ENCODE measurements at places on chromosomes 4 and X. TPM values are rescaled to one million over a fixed set of nuclear protein-coding genes. Genes with fewer than 3 reads are reported as not detected.
A peak's percentile ranks its signal among the peaks of the same experiment; 100 is the strongest.

DNA sequence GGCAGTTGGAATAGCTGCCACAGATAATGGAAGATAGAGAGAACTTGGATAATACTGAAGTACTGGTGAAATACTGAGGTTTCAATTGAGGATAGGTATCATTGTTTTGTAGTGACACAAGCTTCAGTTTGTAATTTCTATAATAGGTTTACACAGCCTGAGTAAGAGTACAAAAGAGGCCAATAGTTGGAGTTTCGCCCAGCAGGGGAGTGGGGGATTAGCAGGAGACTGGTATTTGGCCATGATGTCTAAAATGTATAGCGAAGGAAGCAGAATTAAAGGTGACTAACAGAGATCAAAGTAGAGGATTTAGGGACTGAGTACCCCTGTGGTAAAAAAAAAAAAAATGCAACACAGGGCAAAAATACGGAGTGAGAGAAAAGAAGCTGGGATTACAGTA, 129.5 kb downstream of the KCTD8 start:
- no peak overlapping the region for H3K4me3 ChIP-seq
- H3K27ac ChIP-seq = no peak overlapping the region
- no peaks in the 10 kb centered on the region for H3K4me1 ChIP-seq
- DNase-seq = no peak

DNA sequence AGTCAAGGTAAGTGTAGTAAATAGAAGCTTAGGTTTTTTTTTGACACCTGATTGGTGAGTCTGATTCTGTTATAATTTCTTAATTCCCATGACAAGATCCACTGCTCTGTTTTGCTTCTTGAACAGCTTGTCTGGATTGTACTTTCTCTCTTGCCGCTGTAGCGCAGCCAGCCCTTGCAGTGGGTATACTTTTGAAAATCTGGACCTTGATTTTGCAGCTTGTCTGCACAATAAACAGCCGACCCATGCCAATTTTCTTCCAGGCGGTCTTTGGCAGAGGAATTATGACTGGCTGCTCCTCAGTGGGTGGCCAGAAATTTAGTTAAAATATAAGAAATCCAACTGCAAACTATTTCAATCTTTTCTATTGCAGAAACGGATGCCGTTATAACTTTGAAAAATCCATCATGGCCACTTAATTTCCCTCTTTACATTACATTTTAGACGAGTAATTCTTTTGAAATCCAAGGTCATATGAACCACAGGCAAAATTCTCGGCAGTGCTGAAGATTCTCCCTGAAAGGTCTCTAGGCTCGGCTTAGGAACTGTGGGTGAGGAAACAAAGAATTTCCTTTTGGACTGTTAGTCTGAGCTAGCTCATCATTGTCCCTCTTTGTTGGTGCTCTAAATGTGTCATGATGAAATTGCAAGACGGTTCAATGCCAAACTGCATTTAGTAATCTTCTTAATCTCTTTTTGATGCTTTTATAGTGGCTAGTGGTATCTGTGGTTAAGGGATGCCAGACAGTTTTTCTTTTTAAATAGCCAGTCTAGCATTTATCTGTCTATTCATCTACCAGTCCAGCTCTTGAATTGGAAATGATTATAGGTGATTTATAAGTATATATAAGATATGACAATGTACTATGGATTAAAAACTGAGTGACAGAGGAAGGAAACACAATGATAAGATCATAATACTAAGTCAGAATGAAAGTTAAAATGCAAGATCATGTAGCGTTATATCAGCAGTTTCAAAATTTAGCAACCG, 31.5 kb upstream of the PTTG2 start:
- H3K4me3 ChIP-seq = peak overlapping the region; percentile 32
- H3K27ac ChIP-seq = no peak overlapping the region

- no peaks in the 10 kb centered on the region for H3K27me3 ChIP-seq
- no peak overlapping the region for H3K4me3 ChIP-seq
- no peaks in the 10 kb centered on the region for H3K36me3 ChIP-seq
- no peaks in the 10 kb centered on the region for H3K4me1 ChIP-seq
- peak; percentile 25 for DNase-seq
These were observed 580.4 kb downstream of the ANKRD50 start for GRCh38 chr4:124132161-124132560.

DNA sequence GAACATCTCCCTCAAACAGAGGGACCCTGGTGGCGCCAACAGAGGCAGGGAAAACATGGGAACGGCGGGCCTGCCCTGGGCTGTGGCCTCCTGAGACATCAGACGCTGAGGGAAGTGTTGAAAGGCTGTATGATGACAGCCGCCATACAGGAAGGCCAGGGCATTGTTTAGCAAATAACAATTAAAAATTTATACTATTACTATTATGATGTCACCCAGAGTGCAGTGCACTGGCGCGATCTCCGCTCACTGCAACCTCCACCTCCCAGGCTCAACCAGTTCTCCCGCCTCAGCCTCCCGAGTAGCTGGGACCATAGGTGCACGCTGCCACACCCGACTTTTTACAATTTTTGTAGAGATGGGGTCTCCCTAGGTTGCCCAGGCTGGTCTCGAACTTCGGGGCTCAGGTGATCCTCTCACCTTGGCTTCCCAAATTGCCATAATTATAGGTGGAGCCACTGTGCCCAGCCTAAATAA, 54.6 kb downstream of the CPZ start:
- DNase-seq = no peak
- peaks cover 7% of the 10 kb centered on the region for H3K27me3 ChIP-seq
- H3K27ac ChIP-seq = no peak overlapping the region
- no peak overlapping the region for H3K4me3 ChIP-seq
- H3K4me1 ChIP-seq = no peaks in the 10 kb centered on the region
- H3K36me3 ChIP-seq = no peaks in the 10 kb centered on the region

- peaks cover 25% of the 10 kb centered on the region for H3K36me3 ChIP-seq
- H3K4me3 ChIP-seq = no peak overlapping the region
- DNase-seq = no peak
- H3K27ac ChIP-seq = peak overlapping the region; percentile 24
- peaks cover 8% of the 10 kb centered on the region for H3K4me1 ChIP-seq
These were observed 89.1 kb downstream of the FNIP2 start for GRCh38 chr4:158857951-158858350.

DNA sequence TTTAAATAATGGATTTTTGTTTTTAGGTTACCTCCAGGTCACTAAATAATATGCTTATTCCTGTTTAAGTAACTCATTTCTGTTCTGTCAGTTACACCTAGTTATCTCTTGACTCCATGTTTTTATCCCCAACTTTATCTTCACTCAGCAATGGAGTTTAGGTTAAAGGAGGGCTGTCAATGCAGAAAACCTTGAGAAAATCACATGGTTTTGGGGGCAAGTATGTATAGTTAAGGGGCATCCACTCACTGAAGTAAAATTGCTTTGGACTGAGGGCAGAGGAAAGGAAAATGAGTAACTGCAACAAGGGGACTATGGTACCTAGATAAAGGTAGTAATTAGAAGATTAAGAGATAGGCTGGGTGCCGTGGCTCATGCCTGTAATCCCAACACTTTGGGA, 87.1 kb downstream of the UBE2K start:
- H3K36me3 ChIP-seq = peaks cover 4% of the 10 kb centered on the region
- H3K27me3 ChIP-seq = no peaks in the 10 kb centered on the region
- no peak overlapping the region for H3K27ac ChIP-seq
- no peak overlapping the region for H3K4me3 ChIP-seq
- DNase-seq = no peak

- H3K4me3 ChIP-seq = peak overlapping the region; percentile 16
- no peaks in the 10 kb centered on the region for H3K27me3 ChIP-seq
- H3K36me3 ChIP-seq = no peaks in the 10 kb centered on the region
- DNase-seq = no peak
- peak overlapping the region; percentile 62 for H3K27ac ChIP-seq
These were observed 224.5 kb downstream of the PCDH18 start for GRCh38 chr4:137307806-137308205.

GRCh38 chr4:152630324-152630723, 49.5 kb downstream of the TMEM154 start:
- no peak overlapping the region for H3K4me3 ChIP-seq
- no peak for DNase-seq
- H3K4me1 ChIP-seq = no peaks in the 10 kb centered on the region
- H3K36me3 ChIP-seq = no peaks in the 10 kb centered on the region

- H3K36me3 ChIP-seq = no peaks in the 10 kb centered on the region
- no peak overlapping the region for H3K27ac ChIP-seq
These were observed 209.8 kb downstream of the CRLF2 start for GRCh38 chrX:1002611-1003010.

DNA sequence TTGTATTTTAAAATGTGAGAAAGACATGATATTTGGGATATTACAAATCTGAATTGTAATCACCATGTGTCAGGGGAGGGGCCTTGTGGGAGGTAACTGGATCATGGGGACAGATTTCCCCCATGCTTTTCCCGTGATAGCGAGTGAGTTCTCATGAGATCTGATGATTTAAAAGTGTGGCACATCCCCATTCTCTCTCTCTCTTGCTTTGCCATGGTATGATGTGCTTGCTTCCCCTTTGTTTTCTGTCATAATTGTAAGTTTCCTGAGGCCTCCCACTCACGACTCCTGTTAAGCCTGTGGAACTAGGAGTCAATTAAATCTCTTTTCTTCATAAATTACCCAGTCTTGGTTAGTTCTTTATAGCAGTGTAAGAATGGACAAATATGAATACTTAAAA, 39.0 kb downstream of the CCDC158 start:
- no peaks in the 10 kb centered on the region for H3K36me3 ChIP-seq
- H3K4me1 ChIP-seq = no peaks in the 10 kb centered on the region
- peaks cover 13% of the 10 kb centered on the region for H3K27me3 ChIP-seq
- DNase-seq = no peak

- H3K27me3 ChIP-seq = no peaks in the 10 kb centered on the region
- H3K27ac ChIP-seq = no peak overlapping the region
- no peaks in the 10 kb centered on the region for H3K36me3 ChIP-seq
- H3K4me1 ChIP-seq = no peaks in the 10 kb centered on the region
- no peak for DNase-seq
These were observed 190.2 kb upstream of the AGA start for GRCh38 chr4:177632481-177632880.

GRCh38 chr4:4613126-4613465, 71.2 kb upstream of the STX18 start:
- H3K27ac ChIP-seq = no peak overlapping the region
- no peaks in the 10 kb centered on the region for H3K27me3 ChIP-seq
- no peaks in the 10 kb centered on the region for H3K4me1 ChIP-seq
- DNase-seq = no peak
- no peaks in the 10 kb centered on the region for H3K36me3 ChIP-seq

DNA sequence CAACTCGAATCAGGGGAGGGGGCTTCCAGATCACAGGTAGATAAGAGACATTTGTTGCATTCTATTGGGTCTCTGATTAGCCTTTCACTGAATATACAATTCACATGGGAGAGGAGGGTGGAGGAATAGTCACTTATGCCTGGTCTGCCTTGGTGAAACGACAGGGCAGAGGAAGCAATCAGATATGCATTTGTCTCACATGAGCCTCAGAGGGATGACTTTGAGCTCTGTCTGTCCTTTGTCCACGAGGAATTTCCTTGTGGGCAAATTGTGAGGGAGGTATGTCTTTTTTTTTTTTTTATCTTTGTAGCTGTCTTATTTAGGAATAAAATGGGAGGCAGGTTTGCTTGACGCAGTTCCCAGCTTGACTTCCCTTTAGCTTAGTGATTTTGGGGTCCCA, 28.5 kb upstream of the TMSB4X start:
- no peaks in the 10 kb centered on the region for H3K27me3 ChIP-seq
- DNase-seq = no peak
- peak overlapping the region; percentile 76 for H3K27ac ChIP-seq

- H3K27ac ChIP-seq = no peak overlapping the region
- H3K36me3 ChIP-seq = no peaks in the 10 kb centered on the region
- no peaks in the 10 kb centered on the region for H3K27me3 ChIP-seq
- no peak for DNase-seq
- H3K4me3 ChIP-seq = no peak overlapping the region
These were observed 559 bp upstream of the RHOH start for GRCh38 chr4:40196272-40196671.

- H3K36me3 ChIP-seq = no peaks in the 10 kb centered on the region
- DNase-seq = peak; percentile 17
- H3K4me3 ChIP-seq = no peak overlapping the region
- peaks cover 48% of the 10 kb centered on the region for H3K4me1 ChIP-seq
- peak overlapping the region; percentile 86 for H3K27ac ChIP-seq
These were observed 164.8 kb upstream of the PGRMC2 start for GRCh38 chr4:128452415-128452814.

DNA sequence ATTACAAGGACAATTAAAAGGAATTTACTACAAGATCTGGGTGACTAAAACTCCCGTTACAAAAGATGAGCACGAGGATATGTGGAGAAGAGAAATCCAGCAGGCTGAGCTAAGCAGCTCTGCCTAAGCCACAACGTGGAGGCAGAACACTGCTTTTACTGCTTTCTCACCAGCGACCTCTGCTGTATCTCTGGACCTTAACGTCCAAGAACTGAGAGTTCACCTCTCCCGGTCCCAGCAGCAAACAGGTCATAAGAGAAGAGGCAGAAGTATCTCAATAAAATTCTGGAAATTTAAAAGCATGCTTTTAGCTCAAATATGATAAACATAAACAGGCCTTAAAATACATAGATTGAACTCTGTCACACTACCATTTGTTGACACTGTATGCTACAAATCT, 81.0 kb downstream of the ADGRA3 start:
- no peaks in the 10 kb centered on the region for H3K36me3 ChIP-seq
- peak; percentile 31 for DNase-seq
- H3K27me3 ChIP-seq = no peaks in the 10 kb centered on the region
- no peak overlapping the region for H3K4me3 ChIP-seq
- H3K4me1 ChIP-seq = no peaks in the 10 kb centered on the region

DNA sequence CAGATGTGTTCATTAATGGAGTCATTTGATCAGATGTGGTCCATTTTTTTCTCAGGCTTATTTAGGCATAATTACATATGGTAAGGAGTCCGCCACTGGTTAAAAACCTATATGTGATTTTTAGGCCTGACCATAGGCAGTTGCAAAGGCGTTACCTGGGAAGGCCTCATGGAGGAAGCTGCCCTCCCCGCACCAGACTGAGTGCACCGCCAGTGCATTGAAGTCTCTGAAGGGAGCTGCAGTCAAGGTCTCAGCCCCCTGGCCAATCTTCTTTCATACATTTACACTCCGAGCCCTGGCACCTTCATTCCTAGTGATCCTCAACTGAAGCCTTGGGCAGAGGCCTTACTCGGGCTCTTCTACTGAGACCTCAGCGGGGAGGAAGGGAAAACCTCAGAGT, 898.2 kb upstream of the AGA start:
- no peak for DNase-seq
- H3K36me3 ChIP-seq = no peaks in the 10 kb centered on the region
- H3K27me3 ChIP-seq = no peaks in the 10 kb centered on the region

KCND1 gene
- total RNA-seq = 0.29 TPM

DKC1 gene
- 30.8 TPM for total RNA-seq

WDR19 gene
- total RNA-seq = 57.8 TPM

MAGEE2 gene
- not detected for total RNA-seq

PRDM5 gene
- total RNA-seq = 39.4 TPM

HMGN5 gene
- total RNA-seq = 0.88 TPM

TEX13C gene
- not detected for total RNA-seq

PAGE2B gene
- not detected for total RNA-seq

NAA11 gene
- total RNA-seq = not detected

CFP gene
- total RNA-seq = 0.29 TPM

CENPE gene
- 13.0 TPM for total RNA-seq

NPY2R gene
- 0.36 TPM for total RNA-seq

MAML3 gene
- total RNA-seq = 0.72 TPM

TNMD gene
- total RNA-seq = not detected
